Mammary epithelial cell (primary cell): ENCODE measurements at places on chromosomes 11 and 22. TPM values are rescaled to one million over a fixed set of nuclear protein-coding genes. Genes with fewer than 3 reads are reported as not detected.

FREY1 gene
- 2.7 TPM for total RNA-seq

BATF2 gene
- 1.8 and 2.4 TPM in 2 replicates for total RNA-seq

TSSK2 gene
- total RNA-seq: 0.16 TPM in 1 of 2 replicates, not detected in the other

APOA5 gene
- not detected for total RNA-seq

RHOD gene
- total RNA-seq: 234 and 379 TPM in 2 replicates

HBG1 gene
- total RNA-seq: not detected in 2 replicates

ACRV1 gene
- total RNA-seq: not detected

APOBEC3C gene
- 151 and 154 TPM in 2 replicates for total RNA-seq

TESMIN gene
- 8.2 TPM for total RNA-seq

MDK gene
- 2.4 and 3.5 TPM in 2 replicates for total RNA-seq

MMP7 gene
- 13.8 TPM for total RNA-seq

SCUBE1 gene
- not detected for total RNA-seq

PAMR1 gene
- 118 TPM for total RNA-seq
